Frontal cortex (tissue), 4 donors: ENCODE measurements at places on chromosomes 13 and 19. TPM values are rescaled to one million over a fixed set of nuclear protein-coding genes. Genes with fewer than 3 reads are reported as not detected.

- DNase-seq, result no peak
These were observed 28.2 kb downstream of the KCNC3 start for GRCh38 chr19:50300814-50301606.

DNA sequence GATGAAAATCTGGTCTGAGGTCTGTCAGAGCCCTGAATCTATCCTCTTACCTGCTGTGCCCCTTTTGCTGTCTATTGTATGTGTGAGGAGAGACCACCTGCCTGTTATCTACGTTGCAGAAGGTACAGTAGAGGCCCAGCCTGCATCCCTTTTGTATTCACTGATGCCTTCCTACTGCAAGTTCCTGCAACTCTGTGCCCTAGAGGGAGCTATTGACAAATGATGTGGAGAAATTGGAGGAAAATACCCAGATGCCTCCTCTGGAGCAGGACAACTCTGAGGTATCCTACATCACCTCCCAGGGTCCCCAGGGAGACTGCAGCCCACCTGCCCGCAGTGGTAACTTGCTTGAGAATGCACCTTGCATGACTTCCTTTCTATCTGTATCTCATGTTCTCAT lies 33.7 kb downstream of the SIAH3 start:
- DNase-seq, result no peak

DNA sequence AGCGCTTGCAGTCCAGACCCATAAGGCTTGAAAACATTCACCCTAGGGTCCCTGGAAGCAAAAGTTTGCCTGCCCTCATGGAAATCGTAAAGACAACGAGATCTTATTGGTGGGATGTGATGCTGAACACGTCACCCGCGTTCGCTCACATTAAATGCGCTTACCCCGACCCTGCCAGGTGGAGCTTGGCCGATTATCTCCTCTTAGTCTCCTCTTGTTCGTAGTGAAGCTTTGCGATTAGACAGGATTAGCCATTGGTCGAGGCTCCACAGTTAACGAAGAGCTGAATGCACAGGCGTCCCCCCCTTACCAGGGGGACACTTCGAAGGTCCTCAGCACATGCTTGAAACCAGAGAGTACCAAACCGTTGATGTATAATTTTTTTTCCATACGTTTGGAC lies 16.0 kb upstream of the KDM4B start:
- no peak for DNase-seq

Gene ZNF177
- total RNA-seq, result 8.2 TPM

DNA sequence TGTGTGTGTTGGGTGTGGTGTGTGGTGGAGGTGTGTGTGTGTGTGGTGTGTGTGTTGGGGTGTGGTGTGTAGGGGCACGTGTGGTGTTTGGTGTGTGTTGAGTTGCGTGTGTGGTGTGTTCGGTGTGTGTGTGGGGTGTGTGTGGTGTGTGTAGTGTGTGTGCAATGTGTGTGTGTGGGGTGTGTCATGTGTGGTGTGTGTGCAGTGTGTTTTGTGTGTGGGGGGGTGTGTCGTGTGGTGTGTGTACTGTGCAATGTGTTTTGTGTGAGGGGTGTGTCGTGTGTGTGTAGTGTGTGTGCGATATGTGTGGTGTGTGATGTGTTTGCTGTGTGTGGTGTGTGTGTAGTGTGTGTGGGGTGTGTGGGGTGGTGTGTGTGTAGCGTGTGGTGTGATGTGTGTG lies 6.0 kb upstream of the KPTN start:
- no peak for DNase-seq

DNA sequence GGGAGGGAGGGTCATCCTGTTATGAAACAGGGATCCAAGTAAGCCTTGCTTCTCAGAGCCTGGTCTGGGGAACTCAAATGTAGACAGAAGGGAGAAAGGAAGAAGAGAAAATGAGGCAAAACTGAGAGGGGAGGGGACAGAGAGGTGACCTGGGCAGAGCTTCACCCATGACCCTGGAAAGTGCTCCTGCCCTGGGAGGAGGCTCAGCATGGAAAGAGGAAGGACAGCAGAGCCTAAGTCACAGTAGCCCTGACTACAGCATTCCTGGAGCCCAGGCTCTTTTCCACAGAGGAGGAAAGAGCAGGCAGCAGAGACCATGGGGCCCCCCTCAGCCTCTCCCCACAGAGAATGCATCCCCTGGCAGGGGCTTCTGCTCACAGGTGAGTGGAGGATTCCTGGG lies at the start of gene CEACAM3:
TSS of gene CEACAM3 (plus strand) at position 226 of the 400 bp plus-strand sequence. CDS start at position 317, 91 bp downstream.
- no peak for DNase-seq

DNA sequence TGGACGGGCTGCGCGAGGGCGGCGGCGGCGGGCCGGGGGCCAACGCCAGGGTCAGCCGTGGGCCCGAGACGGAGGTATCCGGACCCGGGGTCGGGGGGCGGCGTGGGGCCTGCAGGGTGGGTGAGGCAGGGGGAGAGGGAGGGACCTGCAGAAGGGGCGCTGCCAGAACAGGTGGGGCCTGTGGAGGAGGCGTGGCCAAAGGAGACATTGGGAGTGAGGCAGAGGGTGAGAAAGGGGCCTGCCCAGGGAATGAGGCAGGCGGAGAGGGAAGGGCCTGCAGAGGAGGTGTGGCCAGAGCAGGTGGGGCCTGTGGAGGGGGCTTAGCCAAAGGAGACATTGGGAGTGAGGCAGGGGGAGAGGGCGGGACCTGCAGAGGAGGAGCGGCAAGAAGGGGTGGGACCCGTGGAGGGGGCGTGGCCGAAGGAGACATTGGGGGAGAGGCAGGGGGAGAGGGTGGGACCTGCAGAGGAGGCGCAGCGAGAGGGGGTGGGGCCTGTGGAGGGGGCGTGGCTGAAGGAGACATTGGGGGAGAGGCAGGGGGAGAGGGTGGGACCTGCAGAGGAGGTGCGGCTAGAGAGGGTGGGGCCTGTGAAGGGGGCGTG lies 4.2 kb downstream of the PRR36 start:
- DNase-seq, result no peak

DNA sequence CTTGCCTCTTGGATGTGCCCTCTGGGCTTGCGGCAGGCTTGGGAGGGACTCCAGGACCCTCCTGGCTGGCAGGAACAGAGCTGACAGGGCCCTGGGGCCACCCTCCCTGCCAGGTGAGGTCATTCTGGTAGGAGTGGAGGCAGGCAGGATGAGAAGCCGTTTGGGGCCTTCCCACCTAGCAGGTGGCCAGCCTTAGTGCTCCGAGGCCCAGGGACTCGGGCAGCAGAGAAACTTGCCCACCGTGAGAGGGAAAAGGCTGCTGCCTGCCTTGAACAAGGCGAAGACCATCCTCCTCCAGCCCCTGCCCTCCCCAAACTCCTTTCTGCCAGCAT lies 8.5 kb downstream of the RFX1 start:
- DNase-seq, result no peak
